ENCODE measurements at places on chromosomes 1 and 21.

GRCh38 chr21:33966324-33966949, 50.8 kb upstream of the ATP5PO start:
- no peak for DNase-seq

DNA sequence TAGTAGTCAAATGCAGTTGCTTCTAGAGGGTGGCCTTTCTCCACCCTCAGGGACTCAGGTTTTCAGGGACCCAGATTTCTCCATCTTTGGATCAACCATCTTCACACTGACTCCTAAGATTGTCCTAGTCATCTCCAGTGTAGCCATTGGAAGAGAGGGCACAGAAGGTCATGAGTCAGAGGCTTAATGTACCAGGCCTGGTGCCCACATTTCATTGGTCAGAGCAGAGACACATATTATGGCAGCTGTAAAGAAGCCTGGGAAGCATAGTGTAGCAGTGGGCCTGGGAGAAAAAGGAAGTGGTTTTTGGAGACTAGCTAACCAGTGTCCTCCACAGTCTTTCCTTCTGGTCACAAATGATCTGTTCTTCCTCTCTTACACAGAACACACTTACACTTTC, 122.5 kb downstream of the GIPC2 start:
- no peak for DNase-seq

- DNase-seq: no peak
Measured at GRCh38 chr21:40043423-40043822, 176.2 kb downstream of the PCP4 start.

GRCh38 chr1:50110151-50110550, 1.4 kb downstream of the ELAVL4 start:
- DNase-seq: no peak

DNA sequence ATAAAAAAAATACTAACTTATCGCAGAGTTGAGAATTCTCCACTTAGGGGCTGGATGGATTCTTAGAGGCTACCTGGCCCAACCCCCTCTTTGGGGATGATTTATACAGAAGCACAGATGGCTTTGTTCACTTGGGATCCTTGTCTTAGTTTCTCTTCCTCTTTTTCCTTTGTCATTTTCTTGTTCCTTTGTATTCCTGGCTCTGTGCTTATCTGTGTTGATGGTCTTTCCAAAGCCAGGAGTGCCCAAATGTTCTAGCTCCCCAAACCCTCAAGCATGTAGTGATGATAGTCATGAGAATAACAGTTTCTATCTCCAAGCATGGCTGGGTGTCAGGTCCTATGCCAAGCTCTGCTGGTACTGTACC, 27.4 kb downstream of the EPHB2 start:
- DNase-seq: no peak

DNA sequence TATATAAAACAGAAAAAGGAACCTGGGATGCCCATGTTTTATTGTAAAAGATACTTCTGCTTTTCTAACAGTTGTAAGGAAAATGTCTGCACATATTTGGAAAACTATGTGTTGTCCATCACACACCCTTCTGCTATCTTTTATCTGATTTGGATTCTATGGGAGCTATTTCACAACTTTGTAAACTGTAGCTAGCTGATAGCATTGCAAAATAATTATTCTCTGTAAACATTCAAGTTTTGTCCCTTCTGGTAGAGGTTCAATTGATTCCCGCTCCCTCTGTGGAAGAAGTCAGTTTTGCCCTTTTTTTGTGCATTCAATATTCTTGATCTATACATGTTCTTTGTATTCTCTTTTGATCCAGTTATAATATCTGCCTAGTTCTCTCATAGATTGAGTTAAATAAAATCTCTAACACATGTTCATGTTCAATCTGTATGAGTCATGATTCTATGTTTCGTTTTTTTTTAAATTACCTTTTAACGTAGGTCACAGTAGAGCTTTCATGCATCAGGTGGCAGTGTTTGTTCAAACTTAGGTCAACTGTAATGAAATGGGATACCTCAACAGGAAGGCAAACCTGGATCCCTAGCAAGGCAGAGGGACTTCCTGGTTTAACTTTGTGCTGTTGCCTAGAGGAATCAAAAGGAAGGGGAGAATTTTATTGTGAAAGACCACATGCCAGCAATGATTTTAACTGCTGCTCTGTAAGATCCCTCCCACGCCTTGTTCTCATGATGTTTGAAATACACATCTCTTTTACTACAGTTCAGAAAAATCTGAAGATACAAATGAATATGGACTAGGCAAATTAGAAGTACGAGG, 26.0 kb upstream of the BCL9 start:
- DNase-seq: no peak

DNA sequence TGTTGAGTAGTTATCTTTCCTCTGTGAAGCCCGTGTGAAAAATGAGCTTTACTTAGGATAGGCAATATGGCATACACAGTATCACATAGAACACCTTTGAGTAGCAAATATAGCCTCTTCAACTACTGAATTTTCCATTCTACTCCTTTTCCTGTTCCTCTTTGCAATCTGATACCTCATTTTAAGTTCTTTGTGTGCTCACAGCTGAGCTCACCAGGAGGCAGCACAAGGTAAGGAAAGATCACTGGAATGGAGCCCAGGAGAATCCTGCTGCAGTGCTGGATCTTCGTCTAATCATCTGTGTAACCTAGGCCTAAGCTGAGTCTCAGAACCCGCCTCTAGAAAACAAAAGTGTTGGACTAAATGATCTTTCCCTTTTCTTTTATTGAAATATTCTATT, 171.0 kb downstream of the LRRC40 start:
- no peak for DNase-seq

DNA sequence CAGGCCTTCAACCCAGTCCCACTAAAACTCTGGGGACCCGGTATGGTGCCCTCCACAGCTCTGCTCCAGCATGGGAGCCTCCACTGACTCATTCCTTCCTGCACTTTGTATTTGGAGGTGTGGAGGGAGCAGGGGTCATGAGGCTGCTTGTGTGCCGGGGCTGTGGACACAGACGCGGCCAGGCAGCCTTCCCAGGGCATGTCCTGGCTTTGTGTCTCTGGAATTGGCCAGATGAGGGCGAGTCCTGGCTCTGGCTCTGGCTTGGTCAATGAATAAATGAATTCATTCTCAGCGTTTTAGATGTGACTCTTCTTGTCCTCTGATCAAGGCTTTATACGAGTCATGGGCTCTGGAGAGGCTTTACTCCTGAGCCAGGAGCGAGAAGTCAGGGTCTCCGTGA, 19.1 kb downstream of the AJAP1 start:
- DNase-seq: no peak

- no peak for DNase-seq
Measured at GRCh38 chr1:44484155-44484688, 79.2 kb downstream of the RNF220 start.

GRCh38 chr1:36306210-36306901, at the start of gene SH3D21:
Gene SH3D21 (plus strand): TSS chr1:36306368. CDS start chr1:36306421, 53 bp downstream.
- no peak for DNase-seq

DNA sequence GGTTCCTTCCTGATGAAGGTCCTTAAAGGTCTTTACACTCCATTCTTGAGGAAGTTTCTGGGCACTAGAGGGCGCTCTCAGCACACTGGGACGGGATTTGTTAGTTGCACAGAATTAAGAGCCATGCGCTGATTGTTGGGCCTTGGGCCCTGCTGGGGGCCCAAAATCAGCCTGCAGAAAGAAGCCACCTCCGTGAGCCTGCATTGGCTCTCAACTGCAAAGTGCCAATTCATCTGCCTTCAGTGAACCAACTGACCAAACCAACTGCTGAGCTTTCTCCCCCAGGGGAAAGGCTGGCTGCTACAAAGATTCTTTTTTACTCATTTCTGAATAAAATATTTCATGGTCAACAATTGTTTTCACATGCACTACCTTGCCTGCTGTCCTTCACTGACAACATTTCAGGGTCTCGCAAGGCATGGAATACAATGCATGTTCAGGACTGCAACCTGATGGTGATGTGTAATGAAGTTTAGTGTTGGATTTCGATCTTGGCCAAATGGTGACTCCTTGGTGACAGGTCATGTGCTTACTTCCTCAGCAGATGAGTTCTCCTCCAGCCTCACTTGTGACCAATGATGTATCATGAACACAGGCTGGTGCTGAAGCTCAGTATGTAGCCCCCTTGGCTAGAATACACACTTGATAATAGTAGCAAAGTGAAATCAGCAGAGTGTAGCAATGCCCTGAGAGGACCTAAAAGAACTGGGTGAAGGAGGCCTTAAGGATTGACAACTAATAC, 45.7 kb upstream of the PRDX6 start:
- peak; percentile 70 for DNase-seq

- no peak for DNase-seq
Measured at GRCh38 chr1:157932069-157932468, 61.4 kb upstream of the KIRREL1 start.

DNA sequence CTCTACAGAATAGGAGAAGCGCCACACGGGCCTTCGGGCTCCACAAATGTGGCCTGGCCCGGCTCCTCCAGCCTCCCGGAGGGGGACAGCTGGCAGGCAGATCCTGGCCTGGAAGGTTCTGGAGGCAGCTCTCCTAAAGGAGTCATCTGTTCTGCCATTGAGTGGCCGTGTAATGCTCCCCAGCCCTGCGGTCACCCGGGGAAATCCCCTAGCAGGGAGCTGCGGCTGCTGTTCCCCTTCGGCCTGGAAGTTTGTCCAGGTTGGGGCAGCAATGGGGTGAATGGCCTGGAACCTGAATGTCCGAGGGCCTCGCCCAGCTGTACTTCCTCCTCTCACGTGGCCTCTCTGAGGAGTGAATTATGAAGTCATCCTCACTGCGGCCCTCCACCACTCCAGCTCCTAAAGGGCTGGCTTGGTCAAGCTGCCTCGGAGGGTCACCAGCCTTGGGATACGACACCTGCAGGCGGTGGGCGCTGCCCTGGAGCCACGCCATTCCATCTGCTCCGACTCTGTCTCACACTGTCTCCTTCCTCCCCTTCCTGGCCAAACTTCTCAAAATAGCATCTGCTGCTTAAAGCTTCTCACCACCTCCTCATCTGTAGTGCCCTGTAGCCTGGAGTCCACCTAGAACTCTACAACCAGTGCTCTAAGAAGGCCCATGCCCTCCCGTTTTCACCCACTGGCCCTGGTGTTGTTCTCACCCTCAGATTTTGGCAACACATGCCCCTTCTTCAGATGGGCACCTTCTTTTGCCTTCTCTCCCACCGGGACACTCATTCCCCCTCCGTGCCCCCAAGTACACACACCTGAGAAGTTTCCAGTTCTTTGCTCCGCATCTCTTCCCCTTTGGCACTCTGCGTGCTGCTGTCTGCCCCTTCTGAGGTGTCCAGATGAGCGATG, 54.4 kb upstream of the TMPRSS2 start:
- no peak for DNase-seq

DNA sequence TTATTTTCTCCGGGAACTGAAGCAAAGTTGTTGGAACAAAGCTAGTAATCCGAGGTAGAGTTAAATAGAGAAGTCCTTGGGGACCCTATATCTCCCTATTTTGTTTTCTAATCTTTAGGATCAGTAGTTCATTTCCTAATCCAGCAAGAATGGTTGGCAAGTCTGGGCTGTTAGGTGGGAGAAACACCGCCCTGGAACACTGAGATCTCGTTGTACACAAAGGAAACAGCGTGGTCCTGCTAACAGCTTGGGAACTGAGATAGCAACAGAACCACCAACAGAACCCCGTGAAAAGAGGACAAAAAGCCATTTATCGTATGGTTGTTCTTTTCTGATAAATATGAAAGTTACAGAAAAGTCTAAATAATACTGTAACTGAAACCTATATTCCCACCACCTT, 121.9 kb upstream of the CDC42BPA start:
- no peak for DNase-seq

DNA sequence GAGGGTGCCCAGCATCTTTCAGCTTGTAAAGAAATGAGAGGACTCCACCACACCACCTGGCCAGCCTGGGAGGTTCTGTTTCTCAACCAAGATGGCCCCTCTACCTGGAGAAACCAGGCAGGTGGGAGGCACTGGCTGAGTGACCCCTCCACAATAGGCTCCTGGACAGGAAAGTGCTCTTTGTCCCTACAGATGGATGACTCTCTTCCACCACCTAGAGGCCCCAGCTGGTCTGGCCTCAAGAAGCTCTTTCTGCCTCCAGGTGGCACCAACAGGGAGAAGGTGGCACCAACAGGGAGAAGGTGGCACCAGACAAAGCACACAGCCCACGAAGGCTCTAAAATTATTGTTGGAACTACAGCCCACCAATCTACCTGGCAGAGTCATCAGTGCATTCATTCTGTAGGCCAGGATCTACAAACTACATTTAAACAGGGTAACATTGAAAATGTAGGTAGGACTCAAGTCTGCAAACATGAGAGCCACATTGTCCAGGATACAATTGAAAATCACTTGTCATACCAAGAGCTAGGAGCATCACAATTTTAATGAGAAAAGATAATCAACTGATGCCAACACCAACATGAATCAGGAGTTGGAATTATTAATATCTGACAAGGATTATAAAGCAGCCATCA, 14.4 kb downstream of the TMPRSS3 start:
- no peak for DNase-seq

DNA sequence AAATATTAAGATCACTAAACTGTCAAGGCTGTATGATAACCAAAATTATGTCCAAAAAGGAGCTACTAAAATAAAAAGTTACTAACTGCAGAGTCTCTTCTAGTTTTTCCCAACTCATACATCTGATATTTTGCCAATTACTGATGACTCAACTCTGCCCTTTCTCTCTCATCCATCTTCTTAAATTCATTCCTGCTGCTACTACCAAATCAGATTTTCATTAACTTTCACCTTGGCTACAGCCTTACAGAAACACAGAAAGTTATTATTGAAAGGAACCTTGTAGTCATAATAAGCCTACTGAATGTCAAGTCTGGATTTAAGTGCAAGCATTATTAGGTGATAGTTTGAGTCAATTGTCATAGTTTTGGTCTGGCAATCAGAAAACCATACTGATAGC, 273.1 kb downstream of the DPYD start:
- DNase-seq: no peak

DNA sequence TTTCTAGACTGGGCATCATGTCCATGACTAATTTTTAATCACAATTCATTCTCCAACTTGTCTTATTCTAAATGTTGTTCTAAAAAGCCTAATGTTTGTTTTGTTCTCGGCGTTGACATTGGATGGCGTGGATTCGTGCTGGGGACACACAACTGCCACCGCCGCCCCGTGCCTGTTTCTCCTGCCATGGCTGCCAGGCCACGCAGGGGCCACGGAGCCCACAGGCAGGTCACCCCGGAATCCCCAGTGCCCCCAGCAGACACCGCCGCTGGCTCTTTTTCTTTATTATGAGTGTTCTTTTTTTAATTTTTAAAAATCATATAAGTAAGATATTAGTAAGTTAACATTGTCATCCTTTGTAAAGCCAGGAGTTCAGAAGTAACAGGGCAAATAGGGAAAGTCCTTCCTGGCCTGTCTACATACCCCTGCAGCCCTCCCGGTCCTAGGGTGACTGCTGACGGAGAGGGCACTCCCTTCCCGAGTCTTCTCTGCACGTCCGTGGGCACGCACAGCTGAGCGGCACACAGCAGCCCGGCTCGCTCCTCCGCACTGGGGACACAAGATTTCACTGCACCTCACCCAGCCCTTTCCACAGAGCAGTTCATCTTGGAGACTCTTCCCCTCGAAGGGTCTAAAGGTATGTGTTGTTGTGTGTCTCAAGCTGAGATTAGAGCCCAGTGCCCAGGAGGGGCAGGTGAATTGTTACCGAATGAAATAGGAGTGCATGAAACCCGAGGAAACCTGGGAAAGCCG, 32.1 kb downstream of the KRTAP10-1 start:
- no peak for DNase-seq

- DNase-seq: no peak
Measured at GRCh38 chr1:234884006-234884405, 244.6 kb downstream of the TOMM20 start.

- DNase-seq: no peak
Measured at GRCh38 chr1:31436596-31437432, 23.8 kb downstream of the SERINC2 start.

- no peak for DNase-seq
Measured at GRCh38 chr1:237205400-237206064, 163.5 kb downstream of the RYR2 start.

Measured in stimulated activated naive B cell treated with anti-CD40 and anti-IgM and Interleukin-4, amounts not matched to agents 10 μg/mL and 1 μg/mL and 100 μg/mL, for 72 hours (primary cell).